ENCODE measurements at places on chromosomes 6 and 20.

GRCh38 chr6:105806486-105806920, 279.6 kb upstream of the PRDM1 start:
- no peak for DNase-seq

GRCh38 chr20:17499041-17499440, 32.1 kb downstream of the BFSP1 start:
- no peak for DNase-seq

DNA sequence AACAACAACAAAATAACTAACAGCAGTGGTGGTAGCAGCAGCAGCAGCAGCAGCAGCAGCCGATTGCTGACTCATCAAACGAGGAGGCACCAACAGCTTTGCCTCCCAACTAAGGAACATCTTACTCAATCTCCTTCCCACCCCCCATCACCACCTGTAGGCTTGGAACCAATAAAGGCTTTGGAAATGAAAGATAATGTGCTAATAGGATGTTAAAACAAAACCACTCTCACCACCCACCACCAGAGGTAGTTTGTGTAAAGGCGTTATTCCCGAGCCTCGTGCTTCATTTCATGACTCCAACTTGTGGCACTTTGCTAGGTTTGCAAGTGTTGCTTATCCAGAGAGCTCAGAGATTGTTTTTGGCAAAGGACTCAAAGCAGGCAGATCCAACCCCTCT, 346.5 kb downstream of the CD83 start:
- no peak for DNase-seq

- DNase-seq = peak; percentile 70
Measured at GRCh38 chr6:119311514-119312142, 37.9 kb downstream of the MAN1A1 start.

DNA sequence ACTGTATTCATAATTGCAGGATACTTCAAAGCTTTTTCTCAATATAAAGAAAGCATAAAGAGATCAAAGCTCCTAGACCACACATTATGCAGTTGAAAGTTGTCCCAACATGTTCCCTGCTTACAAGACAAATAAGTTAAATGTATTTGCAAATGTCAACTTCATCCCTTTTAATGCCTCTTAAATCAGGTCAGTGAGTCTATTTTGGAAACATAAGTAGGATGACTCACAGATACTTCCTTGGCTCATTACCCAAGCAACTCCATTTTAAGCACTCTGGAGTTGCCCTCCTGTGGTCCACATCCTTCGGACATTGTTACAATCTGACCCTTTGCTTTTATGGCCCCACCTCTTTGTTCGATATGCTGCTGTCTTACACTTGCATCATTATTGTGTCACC, 162.0 kb downstream of the FAXC start:
- peak; percentile 1 for DNase-seq

- DNase-seq = peak; percentile 94
Measured at GRCh38 chr6:163416557-163417253, 2.2 kb downstream of the QKI start.

GRCh38 chr6:44626616-44627015, 239.1 kb downstream of the CDC5L start:
- no peak for DNase-seq

GRCh38 chr6:30530014-30530413, 26.3 kb downstream of the GNL1 start:
- DNase-seq = no peak

GRCh38 chr6:41289815-41290214, 3.3 kb upstream of the TREM1 start:
- no peak for DNase-seq

DNA sequence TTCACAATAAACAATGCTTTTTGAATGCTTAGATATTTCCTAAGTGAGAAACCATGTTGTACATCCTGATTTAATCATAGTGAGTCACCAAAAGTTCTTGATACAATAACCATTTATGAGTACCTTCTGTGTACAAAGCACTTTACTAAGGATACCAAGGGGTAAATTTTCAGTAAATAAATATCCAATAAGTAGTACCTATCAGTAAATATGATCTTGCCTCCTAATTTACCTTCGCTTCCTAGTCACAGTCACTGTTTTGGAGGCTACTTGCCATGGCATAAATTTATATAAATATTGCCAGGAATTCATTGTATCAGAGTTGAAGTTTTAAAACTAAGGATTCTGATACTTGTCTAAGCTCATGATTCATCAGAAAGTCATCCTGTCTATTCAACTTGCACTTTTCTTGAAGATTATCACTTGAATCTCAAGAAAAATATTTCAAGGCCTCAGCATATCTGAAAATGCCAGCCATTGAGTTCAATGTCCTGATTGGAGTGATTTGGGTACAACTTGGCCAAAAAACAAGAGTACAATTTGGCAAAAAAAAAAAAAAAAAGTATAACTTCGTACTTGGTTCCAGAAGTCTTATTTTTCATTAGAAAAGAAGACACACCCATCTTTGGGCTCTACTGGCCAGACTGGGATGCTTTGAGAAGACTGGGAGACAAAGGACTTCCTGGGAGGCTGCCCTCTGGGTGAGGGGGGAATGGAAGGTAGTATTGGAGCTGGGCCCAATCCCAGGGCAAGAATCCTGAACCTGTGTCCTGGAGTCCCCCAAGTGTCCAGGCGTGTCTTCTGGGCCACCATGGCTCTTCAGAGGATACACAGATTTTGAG, 32.8 kb downstream of the RAB22A start:
- DNase-seq = no peak

GRCh38 chr6:38262609-38263008, 377.1 kb downstream of the BTBD9 start:
- peak; percentile 44 for DNase-seq

- peak; percentile 95 for DNase-seq
Measured at GRCh38 chr20:5528719-5529256, 212.0 kb upstream of the PROKR2 start.

DNA sequence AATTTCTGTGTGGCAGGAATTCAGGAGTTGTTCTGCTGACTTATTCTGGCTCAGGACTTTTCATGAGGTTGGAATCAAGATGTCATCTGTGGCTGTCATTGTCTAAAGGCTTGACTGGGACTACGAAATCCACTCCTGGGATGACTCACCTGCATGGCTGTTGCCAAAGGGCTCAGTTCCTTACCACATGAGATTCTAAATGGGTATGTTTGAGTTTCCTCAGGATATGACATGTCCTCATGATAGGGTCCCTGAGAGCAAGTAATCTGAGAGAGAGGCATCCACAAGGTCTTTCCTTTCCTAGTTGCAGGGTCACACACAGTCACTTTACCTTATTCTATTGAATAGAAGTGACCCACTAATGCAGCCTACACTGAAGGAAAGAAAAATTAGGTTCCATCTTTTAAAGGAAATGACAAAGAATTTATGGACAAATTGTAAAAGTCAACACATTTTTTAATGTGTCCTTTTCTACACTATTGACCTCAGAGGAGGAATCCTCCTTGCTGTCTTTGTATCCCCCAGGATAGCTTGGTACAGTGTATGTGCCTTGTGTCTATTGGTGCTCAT, 1025.0 kb upstream of the GJE1 start:
- no peak for DNase-seq

DNA sequence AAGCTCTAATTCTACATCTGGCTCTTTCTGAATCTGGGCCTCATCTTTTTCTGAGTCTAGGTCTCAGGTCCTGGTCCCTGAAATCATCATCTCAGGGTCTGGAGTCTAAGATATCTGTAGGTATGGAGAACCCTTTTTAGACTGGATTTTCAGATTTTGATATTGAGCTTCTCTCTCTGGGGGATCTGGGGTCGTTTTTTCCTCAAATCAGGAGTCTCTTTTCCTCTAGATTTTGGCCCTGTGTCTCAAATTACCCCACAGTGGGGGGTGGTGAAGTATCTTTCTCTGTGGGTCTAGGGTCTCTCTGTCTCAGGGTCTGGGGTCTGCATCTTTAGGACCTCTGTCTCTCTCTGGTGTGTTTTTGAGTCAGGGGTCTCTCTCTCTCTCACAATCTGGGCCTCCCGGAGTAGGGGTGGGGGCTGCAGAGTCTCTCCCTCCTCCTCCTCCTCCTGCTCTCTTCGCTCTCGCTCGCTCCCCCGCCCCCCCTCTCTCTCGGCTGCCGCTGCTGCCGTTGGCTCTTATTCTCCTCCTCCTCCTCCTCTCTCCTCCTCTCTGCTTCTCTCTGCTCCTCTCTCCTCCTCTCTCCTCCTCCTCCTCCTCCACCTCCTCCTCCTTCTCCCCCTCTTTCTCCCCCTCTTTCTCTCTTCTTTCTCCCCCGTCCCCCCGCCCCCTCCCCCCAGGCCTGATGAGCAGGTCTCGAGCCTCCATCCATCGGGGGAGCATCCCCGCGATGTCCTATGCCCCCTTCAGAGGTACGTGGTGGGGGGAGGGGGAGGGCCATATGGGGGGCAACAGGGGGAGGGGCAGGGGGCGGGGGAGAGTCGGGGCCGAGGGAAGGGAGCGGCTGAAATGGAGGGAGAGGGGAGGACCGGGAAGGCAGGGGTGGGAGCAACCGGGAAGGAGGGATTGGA, at the start of gene SYNGAP1:
TSS of gene SYNGAP1 (plus strand) at position 486 of the 911 bp plus-strand sequence. CDS start at position 686, 200 bp downstream.
- peak; percentile 91 for DNase-seq

DNA sequence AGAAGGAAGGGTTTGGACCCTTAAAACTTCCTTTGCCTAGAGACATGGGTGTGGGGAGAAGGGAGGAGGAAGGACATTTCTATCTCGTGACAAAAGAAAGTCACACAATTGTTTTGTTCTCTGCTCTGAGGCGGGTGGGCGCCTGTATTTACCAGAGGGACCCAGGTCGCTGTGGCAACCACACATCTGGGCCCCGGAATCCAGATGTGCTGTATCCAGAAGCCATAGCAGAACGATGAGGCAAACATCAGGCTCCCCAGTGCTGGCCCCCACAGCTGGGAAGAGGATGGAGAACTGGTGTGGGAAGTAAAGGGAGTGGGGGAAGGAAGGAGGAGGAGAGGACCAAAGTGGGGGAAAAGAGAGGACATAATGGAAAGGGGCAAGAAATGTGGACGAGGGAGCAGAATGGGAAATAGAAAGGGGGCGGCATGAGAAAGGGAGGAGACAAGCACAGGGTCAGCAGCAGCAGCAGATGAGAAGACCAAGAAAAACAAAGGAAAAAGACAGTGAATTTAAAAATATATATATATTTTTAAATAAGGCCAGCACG, 3.4 kb upstream of the TNXB start:
- peak; percentile 67 for DNase-seq

DNA sequence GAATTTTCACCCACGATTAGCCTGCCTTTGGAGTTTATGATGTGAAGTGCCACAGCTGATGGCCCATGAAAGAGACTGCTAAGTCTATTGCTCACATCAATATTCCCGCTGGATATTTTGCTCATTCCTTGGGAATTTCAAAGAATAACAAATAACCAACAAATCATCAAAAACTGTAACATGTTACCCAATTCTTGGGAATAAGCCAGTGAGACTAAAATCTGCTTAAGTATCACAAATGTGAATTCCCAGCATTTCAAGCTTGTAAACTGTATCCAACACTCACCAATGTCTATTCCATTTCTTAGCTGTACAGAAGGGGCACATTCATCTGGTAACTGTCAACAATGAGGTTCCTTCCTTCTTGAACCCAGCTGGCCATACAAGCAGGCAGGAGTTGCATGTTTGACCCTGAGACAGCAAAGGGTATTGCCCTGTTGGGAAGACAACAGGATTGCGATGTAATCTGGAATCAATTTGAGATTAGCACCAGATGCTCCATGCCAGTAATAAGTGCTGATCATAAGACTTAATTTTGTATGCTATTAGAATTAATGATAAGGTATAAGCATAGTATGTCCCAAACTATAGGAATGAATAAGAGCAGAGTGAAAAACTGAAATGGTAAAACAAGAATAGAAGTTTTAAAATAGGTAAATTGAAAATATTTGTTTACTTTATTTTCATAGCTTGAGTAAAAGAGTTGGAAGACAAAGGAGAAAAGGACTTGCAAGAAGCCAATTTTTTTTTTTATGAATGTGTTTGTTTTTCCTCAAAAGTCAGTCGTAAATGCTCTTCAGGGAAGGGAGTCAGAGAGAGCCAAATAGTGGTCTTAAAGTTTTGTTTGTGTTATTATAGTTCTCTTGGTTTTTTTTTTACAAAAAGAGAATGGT, 58.8 kb downstream of the RSPO3 start:
- no peak for DNase-seq

- peak; percentile 90 for DNase-seq
Measured at GRCh38 chr20:16803965-16804792, 56.0 kb downstream of the OTOR start.

DNA sequence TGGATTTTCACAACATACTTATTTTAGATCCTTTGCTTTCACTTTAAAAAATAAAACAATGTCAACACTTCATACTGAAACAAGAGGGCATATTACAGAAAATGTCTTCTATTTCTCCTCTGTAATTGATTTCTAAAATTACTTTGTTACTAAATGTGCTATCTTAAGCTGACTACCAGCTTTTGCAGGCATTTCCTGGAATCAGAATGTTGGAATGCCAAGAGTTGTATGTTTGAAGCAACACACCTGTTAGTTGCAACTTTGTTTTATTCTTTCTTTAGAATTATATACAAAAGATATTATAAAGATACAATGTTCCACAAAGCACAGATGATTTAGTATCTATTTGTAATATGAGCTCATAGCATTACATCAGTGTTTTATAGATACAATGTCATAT, 62.5 kb upstream of the TMEM170B start:
- no peak for DNase-seq

DNA sequence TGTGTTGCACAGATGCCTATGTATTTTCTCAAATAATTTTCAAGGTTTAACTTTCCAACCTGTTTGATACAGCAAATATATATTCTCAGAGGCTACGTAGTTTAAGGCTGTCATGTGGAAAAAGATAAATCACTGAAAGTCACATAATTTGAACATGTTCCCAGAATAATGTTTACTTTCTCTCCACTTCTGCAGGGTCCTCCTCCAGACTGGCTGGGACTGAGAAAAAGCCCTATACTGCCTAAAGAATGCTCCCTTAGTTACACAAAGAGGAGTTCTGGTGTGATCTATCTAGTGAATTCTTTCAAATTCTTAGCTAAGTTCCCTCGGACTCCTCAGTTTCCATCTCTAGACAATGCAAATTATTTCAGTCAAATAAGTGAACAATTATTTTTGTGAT, 411.0 kb downstream of the C6orf118 start:
- DNase-seq = no peak

- DNase-seq = no peak
Measured at GRCh38 chr20:24027229-24027628, 38.6 kb upstream of the GGTLC1 start.

GRCh38 chr6:126537061-126537816, 197.3 kb downstream of the CENPW start:
- no peak for DNase-seq

- no peak for DNase-seq
Measured at GRCh38 chr20:51898788-51899187, 96.5 kb upstream of the SALL4 start.

- no peak for DNase-seq
Measured at GRCh38 chr20:13865156-13865555, 80.3 kb downstream of the NDUFAF5 start.

GRCh38 chr6:27836783-27837624, 75.2 kb downstream of the OR2B2 start:
- DNase-seq = peak; percentile 95

GRCh38 chr20:60171738-60172137, 213.5 kb downstream of the CDH26 start:
- no peak for DNase-seq

GRCh38 chr20:40304119-40304613, 384.9 kb downstream of the MAFB start:
- no peak for DNase-seq

GRCh38 chr6:158825038-158825950, 6.1 kb upstream of the EZR start:
- no peak for DNase-seq

Data from eye (tissue), 1 donor.